Stimulated activated CD8-positive, alpha-beta memory T cell treated with anti-CD3 and anti-CD28 coated beads, Interleukin-15, amount 100 ng/mL, for 24 hours (primary cell): ENCODE measurements at places on chromosomes 3 and 15.

DNA sequence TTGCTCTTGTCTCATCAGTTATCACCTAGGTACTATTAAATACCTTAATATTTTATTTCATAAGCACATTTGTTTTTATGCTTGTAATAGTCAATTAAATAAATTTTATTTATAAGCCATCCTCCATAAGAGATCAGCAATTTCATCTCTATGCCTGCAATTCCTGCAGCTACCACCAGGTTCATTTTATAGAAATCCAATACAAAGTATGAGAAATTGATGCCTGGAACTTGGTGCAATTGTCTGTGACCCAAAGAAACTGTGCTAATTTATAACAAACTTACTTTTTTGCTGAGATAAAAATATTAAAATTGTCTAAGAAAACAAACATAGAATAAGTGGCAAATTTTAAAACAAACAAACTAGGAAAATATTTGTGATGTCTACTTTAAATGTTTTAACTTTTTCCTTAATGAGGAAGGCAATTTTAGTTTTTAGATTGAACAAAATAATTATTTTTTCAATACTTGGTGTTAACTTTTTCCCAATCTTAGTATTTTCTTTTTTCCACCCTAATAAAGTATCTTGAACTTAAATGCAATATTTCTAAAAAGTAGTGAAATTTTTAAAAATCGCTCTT lies 1026.6 kb downstream of the ROBO1 start:
- DNase-seq, result no peak

DNA sequence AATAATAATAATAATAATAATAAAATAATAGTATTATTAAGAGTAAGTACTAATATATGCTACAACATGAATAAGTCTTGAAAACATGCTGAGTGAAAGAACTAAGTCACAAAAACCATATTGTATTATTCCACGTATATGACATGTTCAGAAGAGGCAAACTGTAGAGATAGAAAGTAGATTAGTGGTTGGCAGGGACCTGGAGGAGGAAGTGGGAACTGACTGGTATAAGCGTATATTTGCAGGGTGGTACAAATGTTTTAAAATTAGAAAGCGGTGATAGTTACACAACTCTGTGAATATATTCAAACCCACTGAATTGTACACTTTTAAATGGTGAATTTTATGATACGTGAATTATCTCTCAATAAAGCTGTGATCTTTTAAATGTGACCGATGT lies 32.8 kb downstream of the LRRK1 start:
- DNase-seq, result no peak

DNA sequence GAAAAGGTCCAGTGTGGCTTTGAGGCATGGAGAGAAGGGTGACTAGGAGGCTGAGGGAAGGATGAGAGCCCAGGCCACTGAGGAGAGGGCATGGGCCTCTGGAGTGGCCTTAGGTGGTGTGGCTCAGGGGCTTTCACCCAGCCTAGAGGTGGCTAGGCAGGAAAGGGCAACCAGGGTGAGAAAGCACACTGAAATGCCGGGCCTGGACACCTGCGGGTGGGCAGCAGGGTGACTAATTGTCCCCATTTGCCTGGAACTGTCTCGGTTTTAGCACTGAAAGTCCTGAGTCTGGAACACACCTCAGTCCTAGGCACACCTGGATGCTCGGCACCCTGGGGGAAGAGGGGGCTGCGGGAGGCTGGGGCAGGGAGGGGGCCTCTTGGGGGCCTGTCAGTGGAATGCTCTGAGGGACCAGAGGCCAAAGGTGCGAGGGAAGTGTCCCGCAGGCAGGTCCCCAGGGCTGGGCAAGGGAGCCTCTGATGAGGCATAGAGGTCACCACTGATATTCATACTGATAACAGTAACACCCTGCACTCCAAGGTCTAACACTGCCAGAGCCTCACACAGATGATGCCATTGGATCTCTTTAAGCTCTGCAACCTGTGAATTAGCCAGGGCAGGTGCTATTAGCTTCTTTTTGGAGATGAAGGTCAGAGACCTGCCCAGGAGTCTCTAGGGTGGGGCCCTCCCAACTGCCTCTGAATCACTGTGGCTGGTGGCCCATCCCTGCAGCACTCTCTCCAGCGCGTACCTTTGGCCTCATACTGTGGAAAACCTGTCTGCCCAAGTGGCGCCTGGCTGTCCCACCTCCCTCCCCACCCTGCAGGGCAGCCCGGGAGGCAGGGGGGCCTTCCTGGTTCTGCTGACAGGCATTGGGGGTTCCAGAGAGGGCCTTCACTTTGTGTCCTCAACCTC lies 3.0 kb upstream of the PHGR1 start:
- no peak for DNase-seq

DNA sequence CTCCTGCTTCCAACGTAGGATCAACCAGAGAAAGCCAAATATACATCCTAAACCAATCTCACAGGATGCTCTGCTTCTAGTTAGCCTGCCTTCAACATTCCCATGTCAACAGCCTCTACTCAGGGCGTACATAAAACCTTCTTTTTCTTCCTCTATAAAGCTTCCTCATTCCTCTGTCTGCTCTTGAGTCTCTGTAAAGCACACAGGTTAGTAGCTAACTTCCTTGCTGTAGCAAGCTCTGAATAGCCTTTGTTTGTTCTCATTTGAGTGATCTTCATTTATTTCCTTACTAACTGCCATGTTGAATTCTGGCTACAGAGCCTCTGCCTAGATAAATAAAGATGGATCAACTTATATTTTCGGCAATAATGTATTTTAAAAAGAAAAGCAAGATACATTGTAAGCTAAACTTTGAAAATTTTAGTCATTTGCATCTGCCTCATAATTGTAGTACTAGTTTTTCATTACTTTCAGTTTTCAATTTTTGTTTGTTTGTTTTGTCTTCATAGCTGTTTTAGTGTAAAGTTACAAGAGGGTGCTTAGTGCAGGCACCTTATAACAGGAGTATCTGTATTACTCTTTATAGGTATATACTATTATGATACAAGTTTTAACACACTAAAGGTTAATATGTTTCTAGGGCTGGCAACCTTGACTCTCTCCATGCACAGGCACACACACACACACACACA lies 498.2 kb downstream of the PYDC2 start:
- no peak for DNase-seq

DNA sequence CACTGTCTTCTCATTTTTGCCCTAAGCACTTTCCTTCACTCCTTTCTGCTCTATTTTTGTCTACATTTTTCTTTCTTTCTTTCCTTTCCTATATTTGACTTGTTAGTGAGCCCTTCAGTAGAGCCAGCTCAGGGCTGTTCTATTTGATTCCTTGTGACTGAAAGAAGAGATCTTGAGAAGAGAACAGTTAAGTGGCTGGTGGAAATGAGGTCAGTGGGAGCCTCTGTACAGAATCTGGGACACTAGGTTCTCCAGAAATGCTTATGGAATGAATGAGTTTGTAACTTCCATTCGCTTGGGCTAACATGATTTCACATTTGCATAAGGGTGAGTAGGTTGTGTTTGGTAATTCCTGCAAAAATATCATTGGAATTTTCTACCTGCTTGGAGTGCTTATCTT lies 45.6 kb downstream of the CACNA2D3 start:
- no peak for DNase-seq

DNA sequence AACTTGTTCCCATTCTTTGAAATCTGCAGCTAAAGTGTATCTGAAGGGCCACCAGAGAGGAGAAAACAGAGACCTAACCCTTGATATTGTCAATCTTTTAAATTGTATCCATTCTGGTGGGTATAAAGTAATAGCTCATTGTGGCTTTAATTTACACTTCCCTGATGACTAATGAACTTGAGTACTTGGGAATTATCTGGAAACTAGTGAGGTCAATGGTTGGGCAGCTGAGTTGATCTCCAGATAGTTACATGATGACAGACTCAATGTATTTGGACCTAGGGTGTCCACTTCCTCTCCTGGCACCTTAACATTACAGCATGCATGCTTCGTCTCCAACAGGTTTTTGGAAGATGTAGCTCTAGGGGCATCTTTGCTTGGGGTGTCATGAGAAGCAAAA lies 195.2 kb downstream of the PDCD6IP start:
- DNase-seq, result no peak

DNA sequence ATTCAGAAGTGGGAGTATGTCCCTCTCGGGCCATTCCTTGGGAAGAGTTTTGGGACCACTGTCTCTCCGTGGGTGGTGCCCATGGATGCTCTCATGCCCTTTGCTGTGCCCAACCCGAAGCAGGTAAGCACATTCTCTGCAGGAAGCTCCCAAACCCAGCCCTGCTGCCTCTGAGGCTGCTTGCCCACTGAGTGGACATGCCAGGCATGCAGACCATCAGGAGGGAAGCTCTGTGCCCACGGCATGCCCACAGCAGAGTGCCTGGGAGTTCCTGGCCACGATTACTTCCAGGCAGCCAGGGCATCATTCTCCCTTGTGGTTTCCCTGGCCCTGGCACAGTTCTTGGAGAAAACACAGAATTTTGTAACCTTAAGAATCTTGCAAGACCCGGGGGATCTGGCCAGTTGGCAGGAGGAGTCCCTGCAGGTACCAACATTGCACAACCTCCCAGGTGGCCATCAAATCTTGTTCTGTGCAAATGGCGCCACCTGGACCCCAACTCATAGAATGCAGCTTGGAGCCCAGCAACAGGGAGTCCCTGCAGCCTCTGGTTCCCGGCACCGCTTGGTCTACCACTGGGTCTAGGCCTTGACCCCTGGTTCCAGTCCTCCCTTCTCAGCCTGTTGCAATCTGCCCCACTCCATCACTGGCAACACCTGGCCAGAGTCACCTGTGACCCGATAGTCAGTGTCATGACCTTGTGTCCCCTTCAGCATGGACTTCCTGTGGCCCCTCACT lies 20.4 kb downstream of the FAH start:
- peak; percentile 37 for DNase-seq

GRCh38 chr15:88932271-88932874 lies 19.2 kb upstream of the MFGE8 start:
- DNase-seq, result no peak

DNA sequence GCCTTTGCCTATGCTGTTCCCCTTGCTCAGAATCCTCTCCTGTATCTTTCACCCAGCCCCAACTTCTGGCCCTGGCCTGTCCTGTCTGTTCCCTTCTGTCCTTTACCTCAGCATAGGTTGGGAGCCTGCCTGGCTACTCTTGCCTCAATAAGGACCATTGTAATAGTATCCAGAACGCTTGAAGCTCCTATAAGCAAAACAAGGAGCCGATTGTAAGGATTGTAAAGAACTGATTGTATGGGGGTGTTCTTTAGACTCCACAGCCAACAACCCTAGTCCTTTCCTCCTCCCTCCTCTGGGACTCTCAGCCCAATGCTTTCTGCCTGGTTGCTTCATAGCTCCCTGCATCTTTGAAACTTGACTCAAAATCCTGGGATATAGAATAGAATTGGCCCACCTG lies 18.7 kb upstream of the RAD54L2 start:
- no peak for DNase-seq

DNA sequence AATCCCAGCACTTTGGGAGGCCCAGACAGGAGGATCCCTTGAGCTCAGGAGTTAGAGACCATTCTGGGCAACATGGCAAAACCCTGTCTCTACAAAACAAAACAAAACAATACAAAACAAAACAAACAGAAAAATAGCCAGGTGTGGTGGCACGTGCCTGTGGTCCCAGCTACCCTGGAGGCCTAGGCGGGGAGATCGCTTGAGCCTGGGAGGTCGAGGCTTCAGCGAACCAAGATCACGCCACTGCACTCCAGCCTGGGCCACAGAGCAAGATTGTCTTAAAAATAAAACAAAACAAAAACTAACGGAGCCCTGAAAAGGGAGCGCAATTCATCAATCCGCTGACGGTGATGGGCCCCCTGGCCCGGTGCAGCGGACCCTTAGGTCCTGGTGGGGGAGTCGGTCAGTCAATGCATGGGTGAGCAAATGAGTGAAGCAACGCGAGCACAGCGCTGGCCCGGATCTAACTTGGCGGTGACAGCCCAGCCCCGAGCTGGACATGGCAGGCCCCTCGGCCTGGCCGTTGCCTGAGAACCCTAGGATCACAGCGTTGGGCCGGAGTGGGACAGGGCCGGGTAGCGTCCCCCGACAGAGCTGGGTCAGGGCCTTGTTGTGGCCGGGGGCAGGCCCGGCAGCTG lies 52.4 kb upstream of the BLM start:
- DNase-seq, result no peak

- DNase-seq, result no peak
These were observed 175.3 kb upstream of the HES1 start for GRCh38 chr3:193960487-193961274.

GRCh38 chr15:88908697-88909621 lies 4.2 kb downstream of the MFGE8 start:
- no peak for DNase-seq

DNA sequence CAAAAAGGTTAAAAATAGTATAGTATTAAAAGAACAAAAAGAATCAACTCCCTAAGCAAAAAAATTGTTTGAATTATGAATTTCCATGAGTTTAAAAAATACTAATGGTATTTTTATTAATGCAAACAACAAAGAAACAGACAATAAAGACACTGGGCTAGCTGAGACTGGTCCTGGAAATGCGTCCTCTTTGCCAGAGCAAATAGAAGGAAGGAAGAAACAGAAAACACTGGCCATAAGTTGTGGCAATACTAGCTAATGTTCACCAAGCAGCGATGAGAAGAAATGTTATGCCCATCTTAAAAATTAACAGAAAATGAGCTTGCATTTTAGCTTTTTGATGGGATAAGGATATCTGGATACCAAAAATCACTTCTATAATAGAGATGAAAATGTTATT lies 88.6 kb downstream of the TBL1XR1 start:
- no peak for DNase-seq

- no peak for DNase-seq
These were observed 151.9 kb downstream of the ADAMTS17 start for GRCh38 chr15:100189849-100190248.

- DNase-seq, result no peak
These were observed 40.5 kb upstream of the CSPG4 start for GRCh38 chr15:75753145-75753544.

- no peak for DNase-seq
These were observed 11.9 kb downstream of the ZNF385D start for GRCh38 chr3:21738935-21739702.

- DNase-seq, result no peak
These were observed 80.2 kb downstream of the TNIK start for GRCh38 chr3:171379961-171380483.
